ENCODE measurements at places on chromosomes 1 and 21.

GRCh38 chr1:8121261-8122159 lies 95.4 kb upstream of the ERRFI1 start:
- no peak for DNase-seq

DNA sequence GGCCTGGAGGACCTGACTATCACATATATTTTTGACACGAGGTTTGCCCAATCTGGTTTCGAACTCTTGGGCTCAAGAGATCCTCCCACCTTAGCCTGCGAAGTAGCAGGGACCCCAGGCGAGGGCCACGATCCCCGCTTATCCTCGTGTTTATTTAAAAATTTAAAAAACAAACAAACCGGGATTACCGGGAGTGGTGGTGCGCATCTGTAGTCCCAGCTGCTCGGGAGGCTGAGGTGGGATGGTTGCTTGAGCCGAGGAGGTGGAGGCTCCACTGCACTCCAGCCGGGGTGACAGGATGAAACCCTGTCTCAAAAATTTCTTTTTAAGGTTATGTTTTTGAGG lies 452 bp upstream of the EXOSC10 start:
- no peak for DNase-seq

- DNase-seq = peak; percentile 50
Observed at GRCh38 chr1:111399792-111400610, 27.5 kb downstream of the OVGP1 start.

- DNase-seq = no peak
Observed at GRCh38 chr1:43671193-43671592, 21.2 kb downstream of the KDM4A start.

DNA sequence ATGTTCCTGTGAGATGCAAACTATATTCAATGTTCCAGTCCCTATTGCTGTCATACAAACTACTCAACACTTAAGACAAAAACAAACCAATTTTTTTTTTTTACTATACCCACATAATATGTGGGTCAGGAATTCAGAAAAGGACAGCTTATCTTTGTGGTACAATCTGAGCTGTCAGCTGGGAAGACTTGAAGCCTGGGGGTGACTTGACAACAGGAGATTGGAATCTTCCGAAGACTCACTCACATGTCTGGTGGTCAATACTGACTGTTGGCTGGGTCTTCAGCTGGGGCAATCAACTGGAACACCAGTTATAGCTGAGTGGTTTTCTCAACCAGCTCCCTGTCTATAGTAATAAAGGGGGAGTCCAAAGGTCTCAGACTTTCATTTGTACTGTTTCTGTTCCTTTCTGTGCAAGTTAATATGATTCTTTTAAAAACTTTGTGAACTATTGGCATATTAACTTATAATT lies 81.7 kb upstream of the ATP1B1 start:
- no peak for DNase-seq

DNA sequence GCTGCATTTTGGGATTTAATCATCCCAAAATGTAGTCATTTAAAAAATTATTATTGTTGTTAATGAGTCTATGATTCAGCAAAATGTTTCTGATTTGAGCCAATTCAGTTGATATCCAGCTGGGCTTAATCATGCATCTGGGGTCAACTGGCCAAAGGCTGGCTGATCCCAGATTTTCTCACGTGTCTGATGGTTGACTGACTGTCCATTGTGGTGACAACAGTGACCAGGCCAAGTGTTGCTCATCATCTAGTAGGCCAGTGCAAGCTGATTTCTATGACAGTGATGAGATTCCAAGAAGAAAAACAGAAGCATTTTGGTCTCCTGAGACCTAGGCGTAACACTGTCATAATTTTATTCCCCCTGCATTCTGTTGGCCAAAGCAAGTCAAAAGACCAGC lies 80.1 kb upstream of the ZC3H11B start:
- DNase-seq = no peak

DNA sequence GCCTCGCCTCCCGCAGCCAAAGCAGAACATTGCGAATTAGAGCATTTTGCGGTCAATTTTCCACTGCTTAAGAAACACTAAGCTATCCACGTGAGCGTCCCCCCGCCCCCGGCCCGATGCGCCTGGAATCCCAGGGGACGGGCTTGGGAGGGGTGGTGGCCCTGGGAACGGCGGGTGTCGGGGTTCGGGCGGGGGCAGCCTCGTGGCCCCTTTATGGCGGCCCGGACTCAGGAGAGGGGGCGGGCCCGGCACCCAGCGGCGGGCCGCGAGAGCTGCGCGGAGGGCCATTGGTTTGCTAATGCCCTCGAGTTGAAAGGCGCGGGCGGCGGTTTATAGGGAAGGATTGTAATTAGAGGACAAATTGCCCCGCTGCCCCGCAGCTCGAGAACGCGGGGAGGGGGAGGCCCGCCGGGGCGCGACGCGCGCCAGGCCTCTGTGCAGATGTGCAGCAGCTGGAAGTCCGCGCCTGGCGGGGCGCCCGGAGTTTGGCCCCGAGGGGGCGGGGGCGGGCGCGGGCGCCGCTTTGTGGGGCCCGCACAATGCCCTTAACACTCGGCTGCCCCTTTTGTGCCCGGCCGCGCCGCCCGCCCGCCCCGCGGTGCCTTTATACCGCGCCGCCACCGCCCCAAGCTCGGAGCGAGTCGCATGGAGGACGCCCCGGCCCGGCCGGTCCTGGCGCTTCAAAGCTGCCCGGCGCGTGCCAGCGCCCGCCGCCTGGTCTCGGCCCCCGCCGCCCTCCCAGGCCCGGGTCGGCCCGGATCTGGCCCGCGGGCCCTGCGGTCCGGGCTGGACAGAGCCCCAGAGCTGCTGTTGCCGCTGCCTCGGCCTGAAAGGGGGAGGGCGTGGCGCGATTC lies 1.9 kb upstream of the HES3 start:
- DNase-seq = no peak

- DNase-seq = no peak
Observed at GRCh38 chr1:97084546-97084945, 363.0 kb downstream of the PTBP2 start.

GRCh38 chr1:204074274-204075138 lies 1.6 kb downstream of the SOX13 start:
- no peak for DNase-seq

DNA sequence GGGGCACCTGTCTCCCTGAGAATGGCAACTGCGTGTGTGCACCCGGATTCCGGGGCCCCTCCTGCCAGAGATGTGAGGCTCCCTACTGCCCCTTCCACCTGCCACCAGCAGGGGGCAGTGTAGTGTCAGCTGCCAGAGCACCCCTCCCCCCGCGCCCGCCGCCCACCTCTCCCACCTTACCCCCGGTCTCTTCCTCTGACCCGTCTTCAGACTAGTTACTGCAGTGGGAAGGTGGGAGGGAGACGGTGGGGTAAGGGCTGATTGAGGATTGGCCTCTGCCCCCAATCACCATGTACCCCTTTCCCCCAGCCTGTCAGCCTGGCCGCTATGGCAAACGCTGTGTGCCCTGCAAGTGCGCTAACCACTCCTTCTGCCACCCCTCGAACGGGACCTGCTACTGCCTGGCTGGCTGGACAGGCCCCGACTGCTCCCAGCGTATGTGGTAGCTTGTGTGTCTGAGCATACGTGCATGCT lies 10.1 kb upstream of the LRRC71 start:
- peak; percentile 57 for DNase-seq

DNA sequence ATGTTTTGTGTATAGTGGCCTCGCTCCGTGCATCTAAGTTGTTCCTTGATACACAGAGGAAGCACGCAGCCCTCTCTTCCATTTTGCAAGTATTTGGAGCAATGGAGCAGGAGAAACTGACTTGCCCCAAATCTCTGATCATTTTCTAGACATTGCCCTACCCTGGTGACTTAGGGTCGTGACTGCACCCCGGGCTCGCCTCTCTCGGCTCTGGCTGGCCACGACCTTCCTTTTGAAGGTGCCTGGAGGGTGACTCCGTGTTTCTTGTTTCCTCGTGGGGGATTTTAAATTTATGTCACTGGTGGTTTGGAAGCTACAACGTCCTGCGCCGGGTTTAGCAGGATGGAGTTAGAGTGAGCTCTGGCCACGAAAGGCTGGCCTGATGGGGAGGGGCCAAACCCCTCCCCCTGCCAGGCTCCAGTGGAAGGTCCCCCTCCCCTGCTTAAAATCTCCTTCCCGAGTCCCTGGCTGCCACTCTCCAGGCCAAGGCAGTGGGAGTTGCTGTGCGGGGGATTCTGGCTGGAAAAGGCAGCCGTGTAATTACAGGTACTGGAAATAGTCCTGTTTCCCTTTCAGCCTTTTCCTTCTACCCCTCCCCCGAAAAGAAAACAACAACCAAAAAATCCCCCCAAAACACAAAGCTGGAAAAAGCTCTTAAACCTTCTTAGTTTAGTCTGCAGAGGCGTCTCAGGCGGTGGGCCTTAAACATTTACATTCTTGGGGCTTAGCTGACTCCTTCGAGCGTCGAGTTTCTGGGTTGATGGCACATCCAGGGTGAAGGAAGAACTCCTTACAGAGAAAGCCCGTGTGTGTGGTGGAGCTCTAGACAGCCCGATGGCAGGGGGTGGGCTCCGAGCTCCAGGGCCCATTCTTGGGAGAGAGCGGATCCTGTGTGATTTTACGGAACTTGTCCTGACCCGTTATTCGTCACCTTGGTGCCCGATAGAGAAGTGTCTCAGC lies 28.1 kb downstream of the SPSB1 start:
- DNase-seq = no peak

DNA sequence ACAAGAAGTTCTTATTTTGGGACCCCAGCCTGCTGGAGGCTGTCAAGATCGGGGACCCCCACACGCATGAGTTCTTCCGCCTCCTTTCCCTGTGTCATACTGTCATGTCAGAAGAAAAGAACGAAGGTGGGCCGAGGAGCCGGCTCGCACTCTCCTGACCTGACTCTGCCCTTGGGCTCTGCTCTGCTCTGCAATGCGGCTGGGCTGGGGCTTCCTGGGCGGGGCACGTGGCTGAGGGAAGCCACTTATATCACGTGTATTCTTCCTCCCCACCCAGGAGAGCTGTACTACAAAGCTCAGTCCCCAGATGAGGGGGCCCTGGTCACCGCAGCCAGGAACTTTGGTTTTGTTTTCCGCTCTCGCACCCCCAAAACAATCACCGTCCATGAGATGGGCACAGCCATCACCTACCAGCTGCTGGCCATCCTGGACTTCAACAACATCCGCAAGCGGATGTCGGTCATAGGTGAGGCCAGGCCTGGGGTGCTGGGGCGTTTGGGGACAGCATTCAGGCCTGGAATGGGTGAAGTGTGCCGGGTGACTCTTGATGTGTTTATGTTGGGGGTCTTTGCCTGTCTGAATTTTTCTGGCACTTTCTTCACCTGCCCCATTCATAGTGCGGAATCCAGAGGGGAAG lies 17.6 kb downstream of the ATP8B2 start:
- DNase-seq = peak; percentile 26

- DNase-seq = no peak
Observed at GRCh38 chr1:41152622-41153044, 89.5 kb downstream of the SCMH1 start.

DNA sequence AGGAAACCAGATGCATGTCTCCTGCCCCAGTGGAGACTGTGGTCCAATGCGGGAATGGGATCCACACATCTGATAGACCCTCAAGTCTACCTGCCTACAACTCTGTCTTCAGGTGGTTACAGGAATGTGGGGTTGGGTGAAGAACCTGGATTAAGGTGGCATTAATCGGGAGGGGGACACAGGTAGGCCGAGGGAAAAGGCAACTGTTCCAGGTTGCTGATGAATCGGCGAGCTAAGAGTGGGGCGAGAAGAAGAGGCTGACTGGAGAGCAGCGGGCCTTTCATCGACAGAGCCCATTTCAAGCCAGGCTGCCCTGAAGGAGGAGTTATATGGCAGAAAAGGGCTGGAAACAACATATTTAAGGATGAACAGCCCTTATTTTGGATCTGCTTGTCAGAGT lies 836 bp downstream of the CD2 start:
- no peak for DNase-seq

DNA sequence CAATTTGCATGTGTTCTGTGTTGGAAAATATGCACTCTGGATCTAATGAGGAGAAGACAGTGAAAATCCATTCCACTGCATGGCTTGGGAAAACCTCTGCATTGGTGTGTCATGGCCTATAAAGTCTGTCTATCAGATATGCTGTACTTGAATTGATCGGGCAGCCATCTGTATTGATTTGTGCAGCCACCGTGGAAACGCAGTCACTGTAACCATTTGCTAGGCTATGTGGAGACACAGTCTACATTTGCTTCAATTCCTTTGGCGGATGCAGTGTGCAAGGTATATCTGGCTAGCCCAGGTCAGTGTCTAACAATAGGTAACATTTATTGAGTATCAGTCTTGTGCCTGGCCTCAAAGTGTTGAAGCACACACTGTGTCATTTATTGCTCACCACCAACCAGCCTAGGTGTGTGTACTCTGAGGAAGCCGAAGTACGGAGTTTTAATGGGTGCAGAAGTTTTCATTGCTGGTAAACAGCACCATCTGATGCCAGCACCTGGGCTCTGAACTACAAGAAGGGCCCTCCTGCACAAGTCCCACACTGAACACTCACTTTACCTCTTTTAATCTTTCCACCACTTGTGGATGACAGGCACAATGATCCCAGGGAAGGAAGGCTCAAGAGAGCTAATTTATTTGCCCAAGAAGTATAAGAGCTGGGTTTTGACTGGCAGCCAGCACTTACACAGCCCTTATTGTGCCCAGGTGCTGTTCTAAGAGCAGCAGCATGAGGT lies 83.4 kb downstream of the DAB1 start:
- DNase-seq = no peak

- DNase-seq = no peak
Observed at GRCh38 chr1:218547957-218548730, 203.0 kb downstream of the TGFB2 start.

DNA sequence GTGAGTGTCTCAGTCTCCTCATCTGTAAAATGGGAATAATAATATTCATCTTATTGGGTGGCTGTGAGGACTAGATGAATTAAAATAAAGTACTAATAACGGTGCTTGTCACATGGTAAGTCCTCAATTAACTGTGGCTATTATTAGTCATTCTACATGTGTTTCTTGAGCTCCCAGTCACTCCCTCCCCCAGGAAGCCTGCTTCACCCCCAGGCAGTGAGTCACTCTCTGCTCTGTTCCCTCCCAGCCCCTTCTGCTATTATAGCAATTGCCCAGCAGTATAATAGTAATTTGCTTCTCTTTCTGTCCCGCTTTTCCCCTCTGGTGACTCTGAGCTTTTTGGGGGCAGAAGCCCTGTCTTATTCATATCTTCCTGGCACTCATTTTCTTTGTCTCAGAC lies 102.0 kb downstream of the BEND5 start:
- DNase-seq = peak; percentile 3

DNA sequence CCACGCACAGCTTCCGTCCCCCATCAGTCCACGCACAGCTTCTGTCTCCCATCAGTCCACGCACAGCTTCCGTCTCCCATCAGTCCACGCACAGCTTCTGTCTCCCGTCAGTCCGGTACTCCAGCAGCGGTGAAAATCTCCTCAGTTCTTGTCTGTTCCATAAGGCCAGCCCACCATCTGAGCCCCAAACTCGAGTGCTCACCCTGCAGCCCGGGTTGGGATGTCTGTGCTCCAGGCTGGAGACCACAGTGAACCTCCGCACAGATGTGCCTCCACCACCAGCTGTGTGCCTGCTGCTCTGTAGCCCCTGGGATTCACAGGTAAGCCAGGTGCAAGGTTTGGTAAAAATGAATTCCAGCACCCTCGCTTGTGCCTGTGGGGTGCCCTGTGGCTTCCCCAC lies 258.6 kb downstream of the NPHP4 start:
- DNase-seq = no peak

DNA sequence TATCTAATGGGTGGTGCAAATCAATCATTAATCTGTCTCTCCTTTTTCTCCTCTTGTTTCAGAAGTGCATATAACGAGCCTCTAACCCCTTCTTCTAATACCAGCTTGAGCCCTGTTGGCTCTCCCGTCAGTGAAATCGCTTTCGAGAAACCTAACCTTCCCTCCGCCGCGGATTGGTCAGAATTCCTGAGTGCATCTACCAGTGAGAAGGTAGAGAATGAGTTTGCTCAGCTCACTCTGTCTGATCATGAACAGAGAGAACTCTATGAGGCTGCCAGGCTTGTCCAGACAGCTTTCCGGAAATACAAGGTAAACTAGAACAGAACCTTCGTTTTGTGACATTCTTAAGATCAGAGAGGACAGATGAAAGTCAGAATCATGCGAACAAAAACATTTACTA lies 25.3 kb upstream of the VAMP3 start:
- no peak for DNase-seq

All from Kasumi-1 (cell line).